ENCODE measurements at places on chromosomes 3 and 15.

- DNase-seq: no peak
Measured at GRCh38 chr3:126419151-126419703, 24.5 kb downstream of the CFAP100 start.

DNA sequence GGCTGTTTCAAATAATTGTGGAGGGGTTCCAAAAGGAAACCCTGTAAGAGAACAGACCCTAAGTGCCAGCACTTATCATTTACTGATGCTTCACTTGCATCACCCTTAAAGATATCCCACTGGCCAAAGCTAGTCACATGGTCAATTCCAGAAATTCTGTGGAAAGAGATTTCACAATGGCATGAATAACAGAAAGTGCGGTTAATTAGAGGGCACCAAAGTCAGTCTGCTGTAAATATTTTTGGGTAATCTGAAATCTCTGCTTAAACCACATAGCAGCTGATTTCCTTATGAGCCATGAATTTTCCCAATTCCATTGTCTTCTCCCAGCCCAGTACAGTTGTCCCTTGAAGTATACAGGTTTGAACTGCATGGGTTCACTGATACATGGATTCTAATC lies 346.1 kb downstream of the SI start:
- no peak for DNase-seq

- DNase-seq: no peak
Measured at GRCh38 chr3:70242297-70242882, 70.0 kb downstream of the MDFIC2 start.

GRCh38 chr3:116445311-116445841 lies at the start of gene LSAMP:
LSAMP (minus strand) TSS chr3:116445487.
- no peak for DNase-seq

- no peak for DNase-seq
Measured at GRCh38 chr3:196642434-196642833, 2.9 kb downstream of the NRROS start.

DNA sequence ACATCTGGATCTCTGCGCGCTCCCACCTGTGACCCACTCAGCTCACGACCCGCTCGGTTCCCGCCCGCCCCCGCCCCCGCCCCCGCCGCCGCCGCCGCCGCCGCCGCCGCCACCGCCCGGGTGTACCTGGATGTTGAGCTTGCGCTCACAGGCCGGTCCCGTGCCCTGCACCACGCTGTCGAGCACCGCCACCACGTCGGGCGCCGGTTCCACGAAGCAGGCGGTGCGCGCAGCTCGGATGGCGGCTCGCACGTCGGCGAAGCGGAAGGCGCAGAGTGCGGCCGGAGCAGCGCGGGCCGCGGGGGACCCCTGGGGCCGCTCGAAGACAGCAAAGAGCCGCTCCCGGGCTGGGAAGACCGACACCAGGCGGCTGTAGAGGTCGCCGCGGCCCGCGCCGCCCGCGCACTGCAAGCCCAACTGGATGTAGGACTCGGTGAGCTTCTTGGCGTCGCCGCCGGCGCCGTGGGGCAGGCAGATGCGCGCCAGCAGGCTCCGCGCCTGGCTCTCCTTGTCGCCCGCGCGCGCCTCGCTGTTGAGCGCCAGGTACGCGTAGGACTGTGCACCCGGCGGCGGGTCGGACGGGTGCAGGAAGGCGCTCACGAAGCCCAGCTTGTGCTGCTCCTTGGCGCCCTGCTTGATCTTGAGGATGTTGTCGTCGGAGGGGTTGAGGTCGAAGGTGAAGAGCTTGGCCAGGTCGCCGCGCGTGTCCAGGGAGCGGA lies 1.1 kb downstream of the PLXND1 start:
- DNase-seq: no peak

GRCh38 chr15:66778716-66779115 lies 76.7 kb downstream of the SMAD6 start:
- no peak for DNase-seq

- no peak for DNase-seq
Measured at GRCh38 chr3:136184703-136185102, 11.4 kb downstream of the MSL2 start.

DNA sequence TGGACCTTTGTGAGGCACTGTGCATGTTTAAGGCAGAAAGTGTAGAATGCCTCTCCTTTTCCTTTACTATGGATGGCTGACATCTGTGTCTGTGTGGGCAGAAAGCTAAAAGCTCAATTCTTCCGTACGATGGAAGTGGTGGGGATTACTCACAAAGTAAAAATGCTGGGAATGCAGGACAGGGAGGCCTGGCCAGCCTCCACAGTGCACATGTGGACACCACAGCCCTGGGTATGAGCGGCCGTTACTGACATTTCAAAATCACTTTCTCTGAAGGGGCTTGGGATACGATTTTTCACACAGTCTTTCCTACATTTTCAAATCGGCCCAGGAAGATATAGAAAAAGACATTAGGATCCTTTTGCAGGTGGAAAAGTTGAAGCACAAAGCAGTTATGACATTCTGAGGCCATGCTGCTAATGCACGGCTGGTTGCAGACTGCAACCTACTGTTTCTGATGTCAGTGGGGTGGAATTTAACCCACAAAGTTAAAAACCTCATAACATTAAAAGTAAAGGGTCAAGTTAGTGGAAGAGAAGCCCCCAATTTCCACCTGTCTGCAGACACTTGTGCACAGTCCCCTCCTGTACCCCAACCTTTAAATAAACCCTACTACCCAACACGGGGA lies 27.9 kb downstream of the EHD4 start:
- DNase-seq: peak; percentile 63

GRCh38 chr3:27322634-27323033 lies 46.5 kb downstream of the NEK10 start:
- no peak for DNase-seq

DNA sequence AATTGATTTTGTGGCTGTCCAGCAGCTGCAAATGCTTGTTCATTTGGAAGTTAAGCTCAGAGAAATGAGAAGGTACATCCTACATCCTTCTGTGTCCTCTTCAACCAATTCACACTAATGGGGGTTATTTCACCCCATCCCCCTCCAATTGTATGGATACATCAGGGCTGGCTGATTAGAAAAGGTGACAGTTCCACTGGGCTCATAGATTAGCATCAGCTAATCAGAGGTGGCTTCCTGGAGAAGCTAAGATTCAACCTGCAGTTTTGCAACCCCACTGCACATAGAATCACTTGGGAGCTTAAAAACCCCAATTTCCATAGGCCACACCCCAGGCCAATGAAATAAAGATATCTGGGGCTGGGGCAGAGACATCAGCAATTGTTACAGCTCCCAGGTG lies 217.7 kb upstream of the TLE3 start:
- no peak for DNase-seq

DNA sequence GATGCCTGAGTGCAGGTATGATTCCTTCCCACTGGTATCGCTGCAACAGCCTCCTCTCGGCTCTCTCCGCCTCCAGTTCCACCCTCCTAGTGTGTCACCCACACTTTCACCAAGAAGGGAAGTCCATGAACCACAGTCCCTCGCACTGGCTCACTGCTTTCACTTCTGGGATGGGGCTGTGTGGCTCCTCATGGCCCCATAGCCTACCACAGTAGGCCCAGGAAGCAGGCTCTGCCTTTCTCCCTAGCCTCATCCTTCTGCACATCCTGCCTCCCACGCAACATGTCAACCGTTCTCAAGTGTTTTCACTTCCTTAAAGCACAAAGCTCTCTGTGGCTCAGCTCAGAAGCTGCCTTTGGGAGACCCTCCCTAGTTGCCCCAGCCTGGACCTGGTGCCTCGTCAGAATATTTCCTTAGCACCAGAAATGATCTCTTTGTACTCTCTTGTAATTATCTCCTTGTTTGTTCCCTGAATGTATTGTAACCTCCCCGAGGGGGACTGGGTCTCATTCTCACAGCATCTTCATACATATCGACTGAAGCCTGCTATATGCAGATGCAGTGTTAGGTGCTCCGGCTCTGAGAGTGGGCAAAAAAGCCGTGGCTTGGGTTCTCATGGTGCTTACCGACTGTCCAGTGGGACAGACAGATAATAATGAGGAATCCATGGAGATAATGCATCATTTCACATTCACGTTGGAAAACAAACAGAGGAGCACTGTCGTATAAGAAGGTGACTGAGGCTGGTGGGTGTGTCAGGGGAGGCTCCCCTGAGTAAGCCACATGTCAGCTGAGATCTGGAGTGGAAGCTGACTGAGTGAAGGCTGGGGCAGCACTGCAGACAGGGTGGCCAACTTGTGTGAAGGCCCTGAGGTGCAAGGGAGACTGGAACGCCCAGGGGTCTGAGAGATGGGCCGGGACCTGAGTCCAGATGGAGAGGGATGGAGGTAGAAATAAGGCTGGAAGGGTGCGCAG lies 107.1 kb downstream of the DGKG start:
- no peak for DNase-seq

DNA sequence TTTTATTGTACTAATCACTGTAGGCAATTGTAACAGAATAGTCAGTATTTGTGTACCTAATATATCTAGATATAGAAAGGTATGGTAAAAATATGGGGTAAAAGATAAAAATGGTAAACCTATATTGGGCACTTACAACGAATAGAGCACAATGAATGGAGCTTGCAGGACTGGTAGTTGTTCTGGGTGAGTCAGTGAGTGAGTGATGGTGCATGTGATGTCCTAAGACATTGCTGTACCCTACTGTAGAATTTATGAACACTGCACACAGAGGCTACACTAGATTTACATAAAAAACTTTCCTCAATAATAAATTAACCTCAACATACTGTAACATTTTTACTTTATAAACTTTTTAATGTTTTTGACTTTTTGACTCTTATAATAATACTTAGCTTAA lies 274.3 kb upstream of the PPP2R3A start:
- no peak for DNase-seq

DNA sequence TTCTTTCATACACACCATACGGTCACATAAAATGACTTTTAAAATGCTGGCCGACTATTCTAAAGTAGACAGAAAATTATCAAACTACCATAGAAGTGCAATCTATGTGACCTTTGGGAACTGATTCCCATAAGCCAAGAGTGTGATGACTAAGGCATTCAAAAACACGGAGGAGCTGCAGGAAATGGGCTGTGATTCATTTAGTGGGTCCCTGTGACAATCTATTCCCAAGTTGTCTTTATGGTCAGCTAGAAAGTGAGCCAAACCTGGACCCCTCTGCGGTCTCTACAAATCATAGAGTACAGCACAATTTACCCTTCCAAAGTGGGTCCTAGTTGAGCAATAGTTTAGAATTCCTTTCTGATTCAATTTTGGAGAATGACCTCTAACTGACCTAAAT lies 251.5 kb upstream of the CBLB start:
- no peak for DNase-seq

GRCh38 chr15:25403771-25404170 lies 35.1 kb downstream of the UBE3A start:
- DNase-seq: no peak

- no peak for DNase-seq
Measured at GRCh38 chr3:31653464-31653863, 120.7 kb downstream of the STT3B start.

DNA sequence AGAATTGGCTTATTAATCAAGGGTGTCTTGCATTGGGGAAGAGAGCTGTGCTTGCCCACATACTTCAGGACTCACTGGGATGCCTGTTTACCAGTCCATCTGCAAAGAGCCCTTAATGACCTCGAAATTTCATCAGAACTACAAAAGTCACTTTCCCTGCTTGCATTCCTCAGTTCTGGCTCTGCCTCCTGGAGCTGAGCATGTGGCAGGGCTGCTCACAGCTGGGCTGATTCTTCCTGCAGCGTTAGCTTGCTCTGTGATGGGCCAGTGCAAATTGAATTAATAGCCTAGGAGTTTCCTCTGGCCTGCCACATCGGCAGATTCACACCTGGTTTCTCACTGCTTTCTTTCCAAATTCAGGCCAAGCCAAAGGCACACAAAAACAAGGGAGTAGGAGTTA lies 108.9 kb downstream of the DUT start:
- peak; percentile 85 for DNase-seq

DNA sequence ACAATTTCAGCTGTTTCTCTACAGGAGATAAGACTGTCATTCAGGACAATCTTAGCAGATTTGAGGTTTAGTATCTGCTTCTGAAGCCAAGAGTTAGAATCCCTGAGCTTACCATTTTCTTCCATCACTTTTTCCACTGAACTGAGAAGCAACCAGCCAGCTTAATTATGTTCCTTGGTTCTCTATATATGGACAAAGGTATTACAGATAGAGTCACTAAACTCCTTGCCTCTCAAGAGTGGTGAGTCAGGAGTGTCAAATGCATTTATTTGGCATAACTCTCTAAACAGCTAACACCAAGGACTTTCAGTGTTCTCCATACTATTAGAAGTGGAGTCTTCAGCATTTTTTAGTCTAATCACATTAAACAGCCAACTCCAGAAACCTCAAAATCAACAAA lies 239.3 kb downstream of the ALCAM start:
- DNase-seq: peak; percentile 67

GRCh38 chr3:99638167-99638948 lies at the start of gene COL8A1:
COL8A1 (plus strand) TSS chr3:99638594; CDS start chr3:99790683, 152,089 bp downstream.
- DNase-seq: no peak

- no peak for DNase-seq
Measured at GRCh38 chr15:60933900-60934885, 294.9 kb downstream of the RORA start.
